ENCODE measurements at places on chromosomes 3 and 15.

GRCh38 chr3:54193093-54193492, 70.7 kb downstream of the CACNA2D3 start:
- no peak for DNase-seq
- no peak overlapping the region for H3K4me3 ChIP-seq
- no peak overlapping the region for H3K27ac ChIP-seq
- no peaks in the 10 kb centered on the region for H3K4me1 ChIP-seq
- H3K27me3 ChIP-seq: no peaks in the 10 kb centered on the region
- no peaks in the 10 kb centered on the region for H3K36me3 ChIP-seq

DNA sequence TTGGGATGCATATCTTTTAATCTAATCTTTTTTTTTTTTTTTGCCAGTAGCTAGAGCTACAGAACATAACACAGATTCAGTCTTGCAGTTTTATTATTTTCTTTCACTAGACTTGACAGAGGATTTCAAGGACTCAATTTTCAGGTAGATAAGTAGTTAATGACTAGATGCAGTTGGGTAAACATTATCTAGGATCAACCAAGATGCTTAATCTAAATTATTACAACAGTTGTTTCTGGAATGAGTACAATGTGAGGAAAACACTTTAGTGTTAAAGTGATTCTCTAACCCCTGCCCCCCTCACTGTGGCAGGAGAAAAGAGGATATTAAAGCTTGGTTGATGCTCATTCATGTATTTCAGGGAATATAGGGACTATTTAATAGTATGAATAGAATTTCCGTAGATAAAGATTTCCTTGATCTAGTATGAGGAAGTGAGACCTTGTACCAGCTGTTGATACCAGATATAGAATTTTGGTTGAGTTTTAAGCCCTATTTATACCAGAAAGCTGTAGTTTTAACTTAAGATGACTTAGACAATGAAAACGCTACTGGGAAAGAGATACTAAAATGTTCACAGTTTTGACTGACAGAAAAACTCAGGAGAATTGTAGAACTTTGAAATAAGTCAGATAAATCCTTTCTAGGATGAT, 389.0 kb upstream of the C2CD4B start:
- no peak overlapping the region for H3K27ac ChIP-seq
- H3K4me1 ChIP-seq: no peaks in the 10 kb centered on the region
- H3K4me3 ChIP-seq: no peak overlapping the region
- no peaks in the 10 kb centered on the region for H3K27me3 ChIP-seq

- no peaks in the 10 kb centered on the region for H3K36me3 ChIP-seq
- no peak overlapping the region for H3K4me3 ChIP-seq
- H3K4me1 ChIP-seq: peaks cover 3% of the 10 kb centered on the region
- no peak overlapping the region for H3K27ac ChIP-seq
- peaks cover 4% of the 10 kb centered on the region for H3K27me3 ChIP-seq
Observed at GRCh38 chr15:65954289-65954741, 85.0 kb downstream of the RAB11A start.

GRCh38 chr3:142028243-142028777, 121.0 kb downstream of the TFDP2 start:
- H3K36me3 ChIP-seq: no peaks in the 10 kb centered on the region
- peak; percentile 91 for DNase-seq
- no peaks in the 10 kb centered on the region for H3K27me3 ChIP-seq
- H3K4me3 ChIP-seq: peak overlapping the region; percentile 73
- H3K4me1 ChIP-seq: no peaks in the 10 kb centered on the region
- H3K27ac ChIP-seq: peak overlapping the region; percentile 33

- peaks cover 14% of the 10 kb centered on the region for H3K36me3 ChIP-seq
- peaks cover 59% of the 10 kb centered on the region for H3K4me1 ChIP-seq
- H3K27ac ChIP-seq: peak overlapping the region; percentile 82
- no peaks in the 10 kb centered on the region for H3K27me3 ChIP-seq
Observed at GRCh38 chr15:92914768-92915221, 14.7 kb downstream of the CHD2 start.

DNA sequence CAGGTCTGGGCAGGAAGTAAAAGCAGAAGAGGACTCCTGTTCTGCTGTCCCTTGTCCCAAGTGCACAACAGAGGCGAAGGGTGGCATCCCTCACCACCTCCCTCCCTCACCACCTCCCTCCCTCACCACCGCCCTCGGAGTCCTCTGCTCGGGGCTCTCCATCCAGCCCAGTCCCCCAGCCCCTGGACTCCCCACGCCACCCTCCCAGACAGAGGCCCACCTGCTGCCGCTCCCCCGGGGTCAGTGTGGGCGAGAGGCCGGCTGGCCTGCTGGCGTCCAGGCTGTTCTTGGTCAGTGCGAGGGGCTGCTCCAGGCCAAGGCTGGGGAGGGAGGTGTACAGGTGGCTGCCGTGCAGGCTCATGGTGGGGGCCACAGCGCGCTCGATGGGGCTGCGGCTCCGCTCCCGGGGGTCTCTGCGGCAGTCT, 79.1 kb downstream of the VGLL4 start:
- H3K27me3 ChIP-seq: no peaks in the 10 kb centered on the region
- H3K36me3 ChIP-seq: peaks cover 29% of the 10 kb centered on the region
- peaks cover 44% of the 10 kb centered on the region for H3K4me1 ChIP-seq
- no peak for DNase-seq
- H3K27ac ChIP-seq: no peak overlapping the region

- peak overlapping the region; percentile 8 for H3K4me3 ChIP-seq
- no peak for DNase-seq
- H3K27me3 ChIP-seq: no peaks in the 10 kb centered on the region
Observed at GRCh38 chr15:73940061-73940981, 14.1 kb downstream of the LOXL1 start.

DNA sequence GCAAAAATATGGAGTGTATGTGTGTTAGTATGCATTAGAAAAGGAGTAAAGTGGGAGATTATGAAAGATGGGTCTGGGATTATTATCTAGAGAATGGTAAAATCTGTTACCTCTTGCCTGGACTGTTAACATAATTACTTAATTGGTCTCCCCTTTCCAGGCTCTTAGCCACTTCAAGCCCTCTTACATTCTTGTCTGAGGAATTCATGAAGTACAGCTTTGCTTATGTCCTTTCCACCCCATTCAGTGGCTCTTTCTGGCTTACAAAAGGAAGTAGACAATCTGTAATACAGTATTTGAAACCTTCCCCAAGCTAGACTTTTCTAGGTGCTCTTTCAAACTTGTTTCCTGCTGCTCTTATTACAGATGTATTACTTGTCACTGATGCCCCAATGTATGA, 129.8 kb downstream of the MBNL1 start:
- peak; percentile 30 for DNase-seq
- H3K27me3 ChIP-seq: no peaks in the 10 kb centered on the region
- H3K4me1 ChIP-seq: peaks cover 25% of the 10 kb centered on the region
- H3K27ac ChIP-seq: peak overlapping the region; percentile 11

GRCh38 chr3:170480111-170480510, 61.4 kb downstream of the CLDN11 start:
- H3K27ac ChIP-seq: no peak overlapping the region
- DNase-seq: no peak
- H3K4me1 ChIP-seq: peaks cover 5% of the 10 kb centered on the region
- no peak overlapping the region for H3K4me3 ChIP-seq
- H3K27me3 ChIP-seq: no peaks in the 10 kb centered on the region
- H3K36me3 ChIP-seq: no peaks in the 10 kb centered on the region

DNA sequence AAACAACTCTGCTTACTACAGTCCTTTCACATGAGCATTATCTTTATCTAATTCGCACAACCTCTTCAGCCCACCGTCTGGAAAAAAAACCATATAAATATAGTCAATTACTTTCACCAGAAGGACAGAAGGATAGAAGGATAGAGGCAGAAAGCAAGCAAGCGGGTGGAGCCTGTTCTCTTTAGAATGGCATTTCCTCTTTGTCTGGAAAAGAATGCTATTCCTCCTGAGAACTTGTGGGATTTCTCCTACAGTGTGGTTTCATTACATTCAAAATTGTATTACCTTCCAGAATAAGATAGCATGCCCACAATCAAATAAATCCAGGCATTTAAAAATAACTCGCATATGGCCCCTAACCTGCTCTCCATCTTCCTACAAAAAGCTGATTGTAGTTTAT, 23.1 kb downstream of the SLC30A4 start:
- no peak overlapping the region for H3K27ac ChIP-seq
- DNase-seq: peak; percentile 57
- no peak overlapping the region for H3K4me3 ChIP-seq
- peaks cover 9% of the 10 kb centered on the region for H3K4me1 ChIP-seq
- H3K36me3 ChIP-seq: no peaks in the 10 kb centered on the region

GRCh38 chr3:123104550-123104949, 37.7 kb downstream of the PDIA5 start:
- H3K4me3 ChIP-seq: no peak overlapping the region
- H3K4me1 ChIP-seq: peaks cover 8% of the 10 kb centered on the region
- peaks cover 40% of the 10 kb centered on the region for H3K36me3 ChIP-seq
- peak; percentile 64 for DNase-seq

DNA sequence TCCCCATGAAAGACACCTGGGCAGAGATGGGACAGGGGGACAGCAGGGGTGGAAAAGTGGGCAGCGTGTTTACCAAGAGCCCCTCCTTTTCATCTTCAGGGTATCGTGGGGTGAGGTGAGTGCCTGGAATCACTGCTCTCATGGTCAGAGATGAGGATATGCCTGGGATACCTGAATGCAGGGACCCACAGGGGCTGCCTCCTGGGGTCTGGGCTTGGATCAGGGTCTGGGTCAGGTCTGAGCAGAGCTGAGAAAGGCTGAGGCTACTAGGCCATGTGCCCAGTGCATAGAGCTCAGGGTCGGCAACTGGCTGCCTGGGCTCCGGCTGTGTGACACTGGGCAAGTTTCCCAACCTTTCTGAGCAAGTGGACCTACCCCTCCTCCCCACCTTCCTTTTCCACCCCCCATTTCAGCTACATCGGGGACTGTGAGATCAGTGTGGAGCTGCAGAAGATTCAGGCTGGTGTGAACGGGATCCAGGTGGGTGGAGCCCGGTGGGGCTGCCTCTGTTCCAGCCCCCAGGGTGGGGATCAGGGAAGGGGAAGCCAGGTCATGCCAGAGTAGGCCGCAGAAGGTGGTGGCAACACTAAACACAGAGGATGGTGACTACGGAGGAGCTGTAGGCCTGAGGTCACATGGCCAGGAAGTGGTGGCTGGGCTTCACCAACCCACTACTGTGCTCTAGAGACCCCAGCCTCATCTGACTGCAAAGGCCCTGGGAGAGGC, 24.5 kb downstream of the ESYT3 start:
- H3K4me1 ChIP-seq: no peaks in the 10 kb centered on the region
- H3K36me3 ChIP-seq: no peaks in the 10 kb centered on the region
- no peaks in the 10 kb centered on the region for H3K27me3 ChIP-seq
- no peak overlapping the region for H3K4me3 ChIP-seq
- no peak for DNase-seq
- no peak overlapping the region for H3K27ac ChIP-seq

DNA sequence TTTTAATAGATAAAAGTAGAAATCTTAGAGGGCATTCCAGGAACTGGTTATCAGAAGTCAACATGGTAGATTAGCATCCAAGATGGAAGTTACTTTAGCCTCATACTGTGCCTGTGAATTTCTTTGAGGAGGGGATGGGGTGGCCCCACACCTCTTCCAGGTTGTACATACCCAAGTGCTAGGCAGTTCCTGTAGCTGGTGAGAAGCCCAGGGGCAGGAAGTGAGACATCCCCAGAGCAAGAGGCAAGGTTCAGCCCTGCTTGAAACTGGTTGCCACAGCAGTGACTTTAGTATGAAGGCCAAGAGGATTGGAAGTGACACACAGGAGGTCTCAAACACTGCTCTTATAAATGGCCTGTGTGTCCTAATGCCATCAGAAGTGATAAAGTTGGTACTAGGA, 11.9 kb downstream of the GTPBP8 start:
- H3K36me3 ChIP-seq: peaks cover 65% of the 10 kb centered on the region
- H3K27ac ChIP-seq: no peak overlapping the region
- H3K4me1 ChIP-seq: no peaks in the 10 kb centered on the region
- no peak for DNase-seq
- H3K27me3 ChIP-seq: no peaks in the 10 kb centered on the region
- H3K4me3 ChIP-seq: no peak overlapping the region

DNA sequence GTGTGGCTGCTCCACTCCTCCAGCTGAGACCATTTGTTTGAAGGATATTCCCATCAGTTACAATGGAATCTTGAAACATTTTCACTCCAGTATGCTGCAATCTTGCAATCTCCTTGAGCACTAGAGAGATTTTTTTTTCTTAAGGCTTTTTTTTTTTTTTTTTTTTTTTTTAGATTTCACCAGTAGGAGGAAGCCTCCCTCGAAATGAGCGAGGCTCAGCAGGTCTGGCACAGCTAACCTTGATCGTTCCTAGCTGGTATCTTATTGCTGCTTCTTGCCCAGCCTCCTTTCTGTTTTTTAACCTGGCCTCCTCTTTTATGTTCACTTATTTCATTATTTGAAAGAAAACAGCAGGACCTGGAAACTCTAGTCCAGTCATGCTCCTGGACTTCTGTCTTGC, 48.1 kb downstream of the RAP2B start:
- H3K27ac ChIP-seq: peak overlapping the region; percentile 57
- no peaks in the 10 kb centered on the region for H3K36me3 ChIP-seq
- peaks cover 12% of the 10 kb centered on the region for H3K4me1 ChIP-seq
- no peaks in the 10 kb centered on the region for H3K27me3 ChIP-seq
- H3K4me3 ChIP-seq: no peak overlapping the region
- DNase-seq: no peak

DNA sequence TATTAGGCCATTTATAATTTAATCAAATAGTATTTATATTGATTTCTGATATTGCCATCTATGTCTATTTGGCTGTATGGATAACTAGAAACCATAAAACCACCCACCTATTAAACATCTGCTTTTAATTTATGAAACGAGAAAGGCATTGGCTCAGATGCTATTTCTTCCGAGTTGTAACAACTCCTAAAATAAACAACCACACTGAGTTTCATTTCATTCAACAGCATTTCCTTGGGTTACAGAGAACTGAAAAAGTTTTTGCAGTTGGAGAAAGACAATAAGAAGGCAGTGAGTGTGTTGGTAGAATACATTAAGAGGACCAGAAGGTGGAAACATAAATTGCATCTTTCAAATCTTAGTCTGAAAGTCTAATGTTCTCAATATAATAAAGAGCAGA, 79.1 kb downstream of the AQR start:
- H3K4me3 ChIP-seq: no peak overlapping the region
- H3K36me3 ChIP-seq: peaks cover 24% of the 10 kb centered on the region
- no peaks in the 10 kb centered on the region for H3K27me3 ChIP-seq
- H3K27ac ChIP-seq: no peak overlapping the region
- H3K4me1 ChIP-seq: no peaks in the 10 kb centered on the region
